ENCODE measurements at places on chromosomes 16 and 17. TPM values are rescaled to one million over a fixed set of nuclear protein-coding genes. Genes with fewer than 3 reads are reported as not detected.

DNA sequence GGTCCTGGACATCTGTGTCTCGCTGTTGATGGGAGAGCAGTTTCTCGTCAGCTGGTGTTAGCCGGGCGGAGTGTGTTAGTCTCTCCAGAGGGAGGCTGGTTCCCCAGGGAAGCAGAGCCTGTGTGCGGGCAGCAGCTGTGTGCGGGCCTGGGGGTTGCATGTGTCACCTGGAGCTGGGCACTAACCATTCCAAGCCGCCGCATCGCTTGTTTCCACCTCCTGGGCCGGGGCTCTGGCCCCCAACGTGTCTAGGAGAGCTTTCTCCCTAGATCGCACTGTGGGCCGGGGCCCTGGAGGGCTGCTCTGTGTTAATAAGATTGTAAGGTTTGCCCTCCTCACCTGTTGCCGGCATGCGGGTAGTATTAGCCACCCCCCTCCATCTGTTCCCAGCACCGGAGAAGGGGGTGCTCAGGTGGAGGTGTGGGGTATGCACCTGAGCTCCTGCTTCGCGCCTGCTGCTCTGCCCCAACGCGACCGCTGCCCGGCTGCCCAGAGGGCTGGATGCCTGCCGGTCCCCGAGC is 17.9 kb downstream of the GAA start:
- no peaks in the 10 kb centered on the region for H3K27me3 ChIP-seq
- no peaks in the 10 kb centered on the region for H3K36me3 ChIP-seq
- no peak overlapping the region for H3K27ac ChIP-seq
- DNase-seq: no peak
- H3K4me3 ChIP-seq: no peak overlapping the region

DNA sequence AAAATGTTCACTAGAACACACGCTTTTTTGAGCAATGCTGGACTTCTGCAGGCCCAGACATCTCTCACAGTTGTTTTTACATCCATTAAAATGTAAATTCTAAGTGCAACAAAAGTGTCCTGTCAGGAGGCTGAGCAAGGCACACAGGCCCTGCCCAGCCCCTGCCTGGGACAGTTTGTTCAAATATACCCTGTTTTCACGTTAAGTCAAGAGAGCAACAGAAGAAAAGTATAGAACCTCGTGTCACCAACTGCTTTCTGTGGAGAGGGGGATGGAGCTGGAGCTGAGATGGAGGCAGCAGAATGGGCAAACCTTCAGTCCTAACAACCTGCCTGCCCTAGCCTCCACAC is 4.3 kb upstream of the HOXB2 start:
- H3K27ac ChIP-seq: peak overlapping the region; percentile 93
- peaks cover 9% of the 10 kb centered on the region for H3K36me3 ChIP-seq
- H3K4me1 ChIP-seq: peaks cover 48% of the 10 kb centered on the region

- no peak for DNase-seq
- H3K4me1 ChIP-seq: no peaks in the 10 kb centered on the region
- no peak overlapping the region for H3K27ac ChIP-seq
- no peak overlapping the region for H3K4me3 ChIP-seq
- H3K36me3 ChIP-seq: no peaks in the 10 kb centered on the region
Measured at GRCh38 chr17:70206361-70207010, 37.2 kb downstream of the KCNJ2 start.

TMEM100 gene
- total RNA-seq: 10.7 TPM

GRCh38 chr17:75518201-75518600 is 1.9 kb downstream of the TSEN54 start:
- no peaks in the 10 kb centered on the region for H3K36me3 ChIP-seq
- peaks cover 31% of the 10 kb centered on the region for H3K4me1 ChIP-seq
- no peaks in the 10 kb centered on the region for H3K27me3 ChIP-seq
- no peak overlapping the region for H3K27ac ChIP-seq
- DNase-seq: no peak

GRCh38 chr17:39863244-39863917 is 731 bp downstream of the IKZF3 start:
- no peaks in the 10 kb centered on the region for H3K36me3 ChIP-seq
- peaks cover 24% of the 10 kb centered on the region for H3K27me3 ChIP-seq
- H3K27ac ChIP-seq: no peak overlapping the region
- no peak for DNase-seq
- peak overlapping the region; percentile 62 for H3K4me3 ChIP-seq
- peaks cover 8% of the 10 kb centered on the region for H3K4me1 ChIP-seq

DNA sequence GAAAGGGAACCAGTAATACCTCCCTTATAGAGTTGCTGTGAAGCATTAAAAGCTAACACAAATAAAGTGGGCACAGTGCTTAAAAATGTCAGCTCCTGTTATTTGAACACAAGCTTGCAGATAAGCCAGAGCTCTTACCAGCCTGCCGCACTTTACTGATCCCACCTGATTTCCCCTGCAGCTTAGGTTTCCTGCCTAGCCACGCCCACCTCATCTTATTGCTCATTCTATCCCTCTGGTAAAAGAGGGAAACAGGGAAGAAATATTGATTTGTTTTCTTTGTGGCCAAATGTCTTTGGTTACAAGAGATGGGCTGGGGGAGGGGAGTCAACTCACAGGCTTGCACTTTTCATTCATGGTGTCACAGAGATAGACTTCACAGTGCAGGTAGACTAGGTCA is 9.6 kb upstream of the GP2 start:
- H3K27me3 ChIP-seq: no peaks in the 10 kb centered on the region
- no peak for DNase-seq
- H3K4me1 ChIP-seq: no peaks in the 10 kb centered on the region
- no peak overlapping the region for H3K4me3 ChIP-seq

CSH1 gene
- not detected for total RNA-seq

DNA sequence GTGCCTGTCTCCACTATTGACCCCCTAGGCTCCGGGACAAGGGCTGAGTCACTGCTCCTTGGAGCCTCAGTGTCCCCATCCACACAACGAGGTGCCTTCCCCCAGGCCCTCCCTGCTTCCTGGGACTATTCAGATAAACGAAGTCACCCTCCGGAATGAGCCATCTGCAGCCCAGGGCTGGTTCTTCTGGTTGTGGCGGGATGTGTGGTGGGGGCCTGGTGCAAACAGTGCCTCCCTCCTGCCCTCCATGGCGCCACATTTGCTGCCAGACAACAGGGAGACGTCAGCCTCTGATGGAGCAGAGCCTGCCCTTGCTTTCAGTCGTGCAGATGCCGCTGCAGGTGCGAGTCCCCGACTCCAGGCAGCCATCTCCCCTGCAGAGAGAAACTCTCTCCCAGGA is 5.1 kb upstream of the KRT16 start:
- DNase-seq: no peak
- no peak overlapping the region for H3K4me3 ChIP-seq
- no peaks in the 10 kb centered on the region for H3K36me3 ChIP-seq
- no peaks in the 10 kb centered on the region for H3K4me1 ChIP-seq
- H3K27me3 ChIP-seq: no peaks in the 10 kb centered on the region

DNA sequence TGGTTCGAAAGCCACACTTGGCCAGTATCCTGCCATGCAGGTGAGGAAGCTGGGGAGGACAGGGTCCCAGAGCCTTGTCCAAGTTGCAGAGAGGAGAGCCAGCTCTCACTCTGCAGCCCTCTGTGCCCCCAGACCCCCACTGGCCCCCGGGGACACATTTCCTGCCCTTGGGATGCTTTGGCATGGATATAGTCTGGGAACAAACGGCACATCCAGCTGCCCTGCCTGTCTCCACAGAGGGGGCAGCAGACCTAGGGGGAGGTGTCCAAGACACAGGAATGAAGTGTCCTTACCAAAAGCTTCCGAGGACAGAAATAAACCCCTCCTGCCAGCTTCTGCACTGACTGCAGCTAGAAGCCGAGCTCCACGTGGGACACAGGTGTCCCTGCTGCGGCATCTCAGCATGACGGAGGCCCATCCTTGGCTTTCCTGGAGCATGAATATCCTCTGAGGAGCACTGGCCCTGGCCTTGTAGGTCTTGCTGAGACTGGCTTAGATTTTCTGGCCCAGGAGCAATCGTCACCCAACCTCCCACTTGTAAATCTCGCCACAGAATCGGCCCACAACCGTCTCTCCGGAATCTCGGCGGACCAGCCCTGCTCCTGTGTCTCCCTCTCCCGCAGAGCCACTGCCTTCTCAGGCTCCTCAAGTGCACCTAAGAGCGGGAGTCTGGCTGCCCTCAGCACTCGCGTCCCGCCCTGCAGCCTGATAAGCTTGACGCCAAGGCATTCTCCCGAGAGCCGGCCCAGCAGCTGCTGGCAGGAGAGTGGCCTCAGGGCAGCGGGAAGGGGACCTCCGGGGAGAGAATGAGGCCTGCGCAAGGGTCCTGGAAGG is 1.1 kb upstream of the CAPN15 start:
- peaks cover 19% of the 10 kb centered on the region for H3K4me1 ChIP-seq
- no peaks in the 10 kb centered on the region for H3K36me3 ChIP-seq
- no peaks in the 10 kb centered on the region for H3K27me3 ChIP-seq
- H3K27ac ChIP-seq: peak overlapping the region; percentile 97
- peak overlapping the region; percentile 81 for H3K4me3 ChIP-seq

MYH13 gene
- total RNA-seq: not detected

GRCh38 chr16:9821331-9821730 is 360.9 kb downstream of the GRIN2A start:
- no peaks in the 10 kb centered on the region for H3K4me1 ChIP-seq
- H3K27ac ChIP-seq: no peak overlapping the region

- no peaks in the 10 kb centered on the region for H3K4me1 ChIP-seq
- H3K27ac ChIP-seq: no peak overlapping the region
- no peak for DNase-seq
- H3K36me3 ChIP-seq: no peaks in the 10 kb centered on the region
Measured at GRCh38 chr16:64356267-64356666, 765.6 kb downstream of the CDH11 start.

DNA sequence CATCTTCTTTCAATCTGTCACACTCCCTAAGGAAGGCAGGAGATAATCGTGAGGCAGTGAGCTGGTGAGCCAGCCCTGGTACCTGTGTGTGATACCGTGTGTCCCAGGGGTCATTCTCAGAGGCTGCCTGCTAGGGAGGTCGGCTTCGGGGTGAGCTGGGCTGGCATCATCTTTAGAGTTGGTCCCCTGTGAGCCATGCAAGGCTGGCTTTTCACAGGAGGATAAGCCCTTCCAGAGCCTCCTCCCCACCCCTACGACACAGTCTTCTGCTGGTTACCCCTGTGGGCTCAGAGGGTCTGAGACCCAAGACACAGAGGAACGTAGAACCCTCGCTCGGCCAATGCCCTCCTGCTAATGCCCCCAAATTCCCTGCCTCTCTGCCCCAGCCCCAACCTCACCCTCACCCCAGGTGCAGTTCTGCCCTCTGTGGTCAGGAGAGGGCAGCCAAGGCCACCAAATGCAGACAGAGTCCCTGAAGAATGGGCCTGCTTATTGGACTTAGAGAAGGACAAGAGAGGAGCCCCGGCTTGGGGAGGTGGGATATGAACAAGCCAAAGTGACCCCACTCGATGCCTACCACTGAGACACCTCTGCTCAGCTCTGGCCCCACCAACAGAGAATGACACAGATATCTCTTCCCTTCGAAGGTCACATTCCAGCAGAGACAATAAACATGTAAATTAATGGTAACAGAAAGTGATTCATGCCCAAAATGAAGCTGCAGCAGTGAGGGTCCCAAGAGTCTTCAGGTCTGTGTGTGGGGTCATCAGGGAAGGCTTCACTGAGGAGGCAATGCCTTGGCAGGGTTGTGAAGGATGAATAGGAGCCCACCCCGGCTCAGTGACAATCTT is 80.8 kb upstream of the CCL1 start:
- H3K27ac ChIP-seq: no peak overlapping the region
- H3K4me3 ChIP-seq: no peak overlapping the region
- DNase-seq: no peak
- H3K4me1 ChIP-seq: no peaks in the 10 kb centered on the region
- H3K36me3 ChIP-seq: no peaks in the 10 kb centered on the region

DNA sequence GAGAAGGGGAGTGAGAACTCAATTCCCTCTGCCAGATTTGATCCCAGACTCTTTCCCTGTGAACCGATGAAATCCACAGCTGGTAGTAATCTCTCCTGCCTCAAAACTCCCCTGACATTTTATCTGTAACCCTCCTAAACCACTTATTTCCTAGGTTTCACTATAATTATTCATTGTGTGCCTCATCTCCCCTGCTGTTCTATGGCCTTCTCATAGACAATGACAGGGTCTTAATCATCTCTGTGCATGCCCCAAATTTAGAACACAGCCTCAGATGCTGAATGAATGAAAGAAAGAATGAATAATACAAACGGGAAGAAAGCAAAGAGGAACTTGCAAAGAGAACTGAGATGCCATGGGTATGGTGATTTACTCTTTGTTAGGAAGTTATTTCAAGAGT is 451.1 kb downstream of the HS3ST3B1 start:
- H3K27ac ChIP-seq: no peak overlapping the region
- H3K4me3 ChIP-seq: no peak overlapping the region
- H3K36me3 ChIP-seq: no peaks in the 10 kb centered on the region
- DNase-seq: no peak

SMTNL2 gene
- total RNA-seq: 2.6 TPM

- no peak for DNase-seq
- H3K36me3 ChIP-seq: no peaks in the 10 kb centered on the region
- H3K27me3 ChIP-seq: no peaks in the 10 kb centered on the region
- H3K4me3 ChIP-seq: no peak overlapping the region
- H3K27ac ChIP-seq: no peak overlapping the region
Measured at GRCh38 chr16:53740476-53740875, 36.5 kb downstream of the FTO start.

DNA sequence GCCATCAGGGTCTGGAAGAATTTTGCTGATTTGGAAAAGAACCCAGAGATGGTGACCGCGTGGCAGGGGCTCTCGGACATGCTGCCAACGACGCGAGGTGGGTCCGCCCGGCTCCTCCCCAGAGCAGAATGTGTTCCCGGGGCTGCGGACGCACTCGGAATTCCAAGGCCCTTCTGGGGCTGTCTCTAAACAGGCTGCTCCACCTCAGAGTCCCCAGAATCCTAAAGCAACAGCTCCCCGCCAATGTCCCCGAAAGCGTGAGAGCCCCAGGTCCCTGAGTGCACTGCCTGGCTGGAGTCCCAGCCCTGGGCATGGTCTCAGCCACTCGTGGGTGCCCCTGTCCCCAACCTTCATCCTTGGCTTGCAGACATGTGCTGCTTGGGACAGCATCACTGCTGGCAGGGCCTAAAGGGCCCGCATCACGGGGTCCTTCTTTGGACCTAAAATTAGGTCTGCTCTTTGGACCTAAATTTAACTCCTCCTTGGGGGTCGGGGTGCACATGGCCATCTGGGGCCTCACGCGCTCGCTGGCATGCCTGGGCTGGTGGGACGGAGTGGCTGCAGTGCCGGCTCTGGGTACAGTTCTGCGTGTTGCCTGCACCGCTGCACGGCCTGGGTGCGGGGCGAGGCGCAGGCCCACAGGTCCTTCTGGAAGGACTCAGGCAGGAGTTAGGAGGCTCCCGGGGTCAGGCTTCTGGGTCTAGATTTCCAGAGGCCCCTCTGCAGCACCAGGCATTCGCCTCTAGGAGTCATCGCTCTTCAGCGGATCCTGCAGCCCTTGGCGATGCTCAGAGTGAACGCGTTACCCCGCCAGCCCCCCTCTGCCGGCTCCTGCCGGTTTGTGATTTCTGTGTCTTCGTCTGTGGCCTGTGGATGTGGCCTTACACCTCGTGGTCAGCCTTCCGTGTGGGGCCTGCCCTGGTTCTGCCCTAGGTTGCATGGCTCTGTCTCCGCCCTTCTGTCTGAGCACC is 41.9 kb upstream of the CHMP6 start:
- H3K4me3 ChIP-seq: peak overlapping the region; percentile 27
- H3K36me3 ChIP-seq: peaks cover 17% of the 10 kb centered on the region
- H3K27me3 ChIP-seq: no peaks in the 10 kb centered on the region
- H3K4me1 ChIP-seq: peaks cover 3% of the 10 kb centered on the region
- no peak for DNase-seq

All from thoracic aorta (tissue), 2 donors.